ENCODE measurements at places on chromosomes 2 and 18.

GRCh38 chr2:41602341-41602740 lies 445.5 kb upstream of the PKDCC start:
- no peak for DNase-seq

DNA sequence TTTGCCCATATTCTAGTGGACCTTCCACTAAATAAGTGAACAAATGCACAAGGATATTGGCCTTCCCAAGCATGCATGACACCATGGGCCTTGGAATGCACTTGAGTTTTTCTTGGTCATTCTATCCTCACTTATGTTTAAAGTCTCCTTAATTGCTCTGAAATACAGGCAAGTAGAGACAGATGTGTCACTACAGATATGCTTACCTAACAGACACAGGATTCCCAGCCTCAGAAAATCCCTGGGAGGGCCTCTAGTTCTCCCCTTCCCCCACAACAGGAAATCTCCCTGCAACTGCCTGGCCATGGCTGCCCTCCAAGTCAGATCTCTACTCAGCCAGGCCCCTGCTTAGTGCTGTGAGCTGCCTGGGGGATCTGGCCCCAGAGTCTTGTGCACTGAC lies 445.2 kb downstream of the IRS1 start:
- no peak for DNase-seq

DNA sequence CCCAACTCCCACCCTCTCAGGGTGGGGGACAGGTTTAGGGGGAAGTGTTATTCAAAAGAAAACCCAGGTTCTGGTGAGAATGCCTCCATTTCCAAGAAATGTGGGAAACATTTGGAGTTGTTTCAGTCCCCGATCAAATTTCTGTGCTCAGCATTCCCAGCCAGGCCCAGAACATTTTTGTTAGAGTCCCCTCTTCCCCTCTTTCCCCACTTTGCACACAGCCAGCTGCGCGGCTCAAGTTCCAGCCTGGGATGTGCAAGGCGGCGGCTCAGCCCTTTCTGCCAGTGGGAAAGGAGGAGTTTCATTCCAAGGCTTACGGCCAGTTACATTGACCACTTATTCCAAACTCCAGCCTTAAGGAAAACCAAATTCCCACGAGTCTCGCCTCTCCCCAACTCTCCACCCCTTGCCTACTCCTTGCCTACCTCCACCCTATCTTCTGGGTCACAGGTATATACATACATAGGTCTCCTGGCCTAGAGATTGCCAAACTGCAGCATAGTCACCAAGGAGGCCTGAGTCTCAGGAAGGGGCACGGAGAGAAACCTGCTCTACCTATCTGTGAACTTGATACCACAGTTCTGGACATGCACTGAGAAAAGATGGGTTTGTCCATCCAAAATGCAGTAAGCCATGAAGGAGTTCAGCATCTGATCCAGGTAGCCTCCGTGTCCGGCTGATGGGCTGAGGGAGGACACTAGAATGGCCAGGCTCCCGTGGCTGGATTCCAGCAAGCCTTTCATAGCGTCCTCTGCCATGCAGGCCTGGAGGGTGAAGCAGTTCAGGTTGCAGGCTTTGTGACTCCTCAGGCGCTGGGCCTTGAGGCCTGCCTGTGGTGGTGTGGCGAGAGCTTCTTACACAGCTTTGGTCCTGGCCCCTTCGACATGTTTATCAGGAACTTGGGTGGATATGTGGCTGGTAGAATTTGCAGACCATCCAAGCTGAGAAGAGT lies 154.5 kb downstream of the ZFP36L2 start:
- DNase-seq: no peak

GRCh38 chr18:62332964-62333695 lies 8.0 kb downstream of the TNFRSF11A start:
- DNase-seq: no peak

- DNase-seq: no peak
These were observed 116.0 kb downstream of the MAP3K20 start for GRCh38 chr2:173191601-173192000.

DNA sequence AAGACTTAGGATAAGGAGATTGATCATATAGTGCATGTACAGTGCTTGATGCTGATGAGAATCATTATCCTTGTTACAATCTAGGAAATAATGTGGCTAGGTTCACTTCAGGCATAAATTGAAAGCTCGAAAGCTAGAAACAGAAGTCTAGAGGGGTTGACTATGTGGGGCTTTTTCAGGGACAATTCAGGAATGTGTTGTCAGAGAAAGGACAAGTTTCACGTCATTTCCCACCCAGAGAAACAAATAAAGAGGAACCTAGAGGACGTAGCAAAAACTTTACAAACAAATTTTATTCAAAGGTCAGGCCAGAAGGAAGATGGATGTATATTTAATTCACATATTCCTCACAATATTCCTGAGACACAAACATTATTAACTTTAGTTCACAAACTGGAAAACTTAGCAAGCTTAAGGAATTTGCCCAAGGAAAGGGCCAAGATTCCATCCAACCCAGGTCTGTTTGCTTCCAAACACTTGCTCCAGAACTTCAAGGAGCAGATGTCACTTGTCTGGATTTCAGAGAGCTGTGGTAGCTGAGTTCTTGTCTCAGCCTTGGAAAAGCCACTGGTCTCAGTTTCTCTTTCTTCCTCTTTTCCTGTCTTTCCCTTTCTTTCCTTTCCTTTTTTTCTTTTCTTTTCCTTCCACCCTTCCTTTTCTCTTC lies 7.4 kb downstream of the CYRIA start:
- DNase-seq: no peak

All from NCI-H510A (cell line).